ENCODE measurements at places on chromosomes 4 and X.

DNA sequence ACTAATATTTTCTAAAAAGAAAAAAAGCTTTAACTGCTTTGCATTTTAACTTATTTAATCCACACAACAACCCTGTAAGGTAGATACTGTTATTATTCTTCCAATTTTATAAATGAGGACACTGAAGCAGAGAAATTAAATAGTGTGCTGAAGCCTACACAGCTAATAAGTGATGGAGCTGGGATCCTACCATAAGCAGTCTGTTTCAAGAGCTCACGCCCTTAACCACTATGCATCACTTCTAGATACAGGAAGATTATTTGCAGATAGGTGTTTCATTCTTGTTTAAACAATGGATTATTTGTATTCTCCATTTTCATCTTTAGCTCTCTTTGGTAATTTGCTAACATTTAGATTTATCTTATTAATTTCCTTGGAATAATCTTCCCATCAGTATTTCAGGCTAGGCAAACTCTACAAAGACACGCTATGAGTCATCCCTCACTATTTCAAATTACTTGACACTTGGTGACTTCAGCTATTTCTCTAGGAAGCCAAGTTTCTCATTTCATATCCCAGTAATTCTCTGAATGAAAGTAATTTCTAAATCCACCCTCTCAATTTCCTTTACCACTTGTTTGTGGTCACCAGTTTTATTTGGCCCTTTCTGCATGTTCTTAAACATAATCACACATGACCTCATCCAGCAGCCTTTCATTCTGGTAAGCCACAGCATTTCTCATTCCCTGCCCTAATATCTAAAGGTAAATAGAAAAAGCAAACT, 67.3 kb downstream of the ASB9 start:
- no peak for DNase-seq

DNA sequence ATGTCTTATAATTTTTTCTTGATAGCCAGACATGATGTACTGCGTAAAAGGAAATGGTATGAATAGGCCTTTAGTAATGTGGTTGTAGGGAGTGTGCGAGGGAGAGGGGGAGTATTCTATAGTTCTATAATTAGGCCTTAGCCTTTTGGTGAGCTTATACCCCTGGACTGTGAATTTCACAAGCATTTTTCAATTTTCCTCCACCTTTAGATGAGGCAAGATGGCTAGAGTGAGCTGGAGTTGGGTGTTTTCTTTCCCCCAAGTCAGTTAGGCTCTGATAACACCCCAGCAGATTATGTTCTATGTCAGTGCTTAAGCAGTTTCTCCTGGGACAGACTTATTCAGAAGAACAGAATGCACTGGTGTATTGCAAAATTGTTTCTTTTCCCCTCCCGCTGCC, 210.2 kb upstream of the NPY2R start:
- DNase-seq, result no peak

DNA sequence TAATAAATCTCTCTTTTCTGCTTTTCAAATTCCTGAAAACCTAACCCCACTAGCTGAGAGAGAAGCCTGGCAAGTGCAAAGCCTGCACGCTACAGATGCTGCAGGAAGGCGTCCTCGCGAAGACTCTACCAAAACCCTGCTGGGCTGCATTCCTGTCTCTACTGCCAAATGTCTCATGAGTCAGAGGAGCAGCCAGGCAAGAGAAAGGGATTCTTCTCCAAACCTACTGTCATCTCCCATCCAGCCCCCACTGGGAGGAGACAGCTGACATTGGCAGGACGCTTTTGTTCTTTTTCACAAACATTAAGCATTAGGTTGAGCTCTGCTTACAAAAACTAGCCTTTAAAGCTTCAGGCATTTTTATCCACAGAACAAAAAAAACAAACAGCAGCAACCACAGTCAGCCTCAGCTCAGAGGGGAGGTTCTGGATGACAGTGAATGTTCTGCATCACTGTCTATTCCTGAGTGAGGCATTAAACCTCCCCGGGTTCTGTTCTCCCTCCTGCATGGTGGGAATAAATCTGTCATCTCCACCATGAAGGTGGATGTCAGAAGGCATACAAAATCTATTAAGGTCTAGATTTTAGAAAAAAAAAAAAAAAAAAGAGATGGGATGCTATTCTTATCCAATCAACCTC, 18.0 kb downstream of the CRMP1 start:
- DNase-seq, result no peak

- no peak for DNase-seq
These were observed 108.1 kb downstream of the ATG4A start for GRCh38 chrX:108199691-108200090.

GRCh38 chr4:76028350-76028765, 5.1 kb upstream of the CXCL10 start:
- no peak for DNase-seq

DNA sequence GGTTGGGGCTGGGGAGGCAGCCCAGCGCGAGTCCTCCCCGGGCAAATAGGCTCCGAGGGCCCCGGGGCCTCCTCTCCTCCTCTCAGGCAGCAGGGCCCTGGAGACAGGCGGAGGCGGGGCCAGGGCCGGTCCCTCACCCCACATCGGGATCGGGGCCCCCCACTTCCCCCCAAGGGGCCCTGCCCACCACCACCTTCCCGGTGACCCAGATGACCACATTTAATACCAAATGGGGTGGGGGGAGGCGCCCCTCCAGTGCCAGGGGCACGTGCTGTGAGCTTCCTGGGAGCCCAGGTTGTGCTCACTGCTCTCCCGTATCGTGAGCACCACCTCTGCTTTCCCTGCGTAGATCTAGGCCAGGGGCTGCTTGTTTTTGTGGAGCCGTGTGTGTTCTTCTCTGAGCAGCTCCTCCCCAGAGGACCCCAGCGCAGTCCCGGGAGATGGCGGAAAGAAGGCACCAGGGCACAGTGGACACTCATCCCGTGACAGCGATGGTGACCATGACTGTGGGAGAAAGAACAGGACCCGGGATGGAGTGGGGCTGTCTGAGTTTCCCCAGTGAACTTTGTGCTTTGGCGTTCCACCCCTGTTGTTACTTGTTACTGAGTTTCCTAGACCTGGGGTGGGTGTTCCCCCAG, 2.1 kb downstream of the PNMA6A start:
- DNase-seq, result no peak

- no peak for DNase-seq
These were observed 541.9 kb downstream of the PACRGL start for GRCh38 chr4:21242163-21242562.

- no peak for DNase-seq
These were observed 135.4 kb upstream of the PSAPL1 start for GRCh38 chr4:7569810-7570783.

DNA sequence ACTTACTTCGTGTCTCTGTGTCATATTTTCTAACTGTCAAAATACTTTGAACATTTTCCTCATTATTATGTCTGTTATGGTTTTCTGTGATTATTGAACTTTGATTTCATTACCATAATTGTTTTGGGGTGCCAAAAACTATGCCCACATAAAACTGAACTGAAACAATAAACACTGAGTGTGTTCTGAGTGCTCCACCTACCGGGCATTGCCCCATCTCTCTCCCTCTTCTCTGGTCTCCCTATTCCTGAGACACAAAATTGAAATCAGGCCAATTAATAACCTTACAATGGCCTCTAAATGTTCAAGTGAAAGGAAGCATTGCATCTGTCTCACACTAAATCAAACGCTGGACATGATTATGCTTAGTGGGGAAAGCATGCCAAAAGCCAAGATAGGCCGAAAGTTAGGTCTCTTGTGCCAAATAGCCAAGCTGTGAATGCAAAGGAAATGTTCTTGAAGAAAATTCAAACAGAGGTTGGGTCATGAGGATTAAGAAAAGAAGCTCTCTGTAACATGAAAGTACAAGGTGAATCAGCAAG, 972.3 kb downstream of the PCDH7 start:
- DNase-seq, result no peak

DNA sequence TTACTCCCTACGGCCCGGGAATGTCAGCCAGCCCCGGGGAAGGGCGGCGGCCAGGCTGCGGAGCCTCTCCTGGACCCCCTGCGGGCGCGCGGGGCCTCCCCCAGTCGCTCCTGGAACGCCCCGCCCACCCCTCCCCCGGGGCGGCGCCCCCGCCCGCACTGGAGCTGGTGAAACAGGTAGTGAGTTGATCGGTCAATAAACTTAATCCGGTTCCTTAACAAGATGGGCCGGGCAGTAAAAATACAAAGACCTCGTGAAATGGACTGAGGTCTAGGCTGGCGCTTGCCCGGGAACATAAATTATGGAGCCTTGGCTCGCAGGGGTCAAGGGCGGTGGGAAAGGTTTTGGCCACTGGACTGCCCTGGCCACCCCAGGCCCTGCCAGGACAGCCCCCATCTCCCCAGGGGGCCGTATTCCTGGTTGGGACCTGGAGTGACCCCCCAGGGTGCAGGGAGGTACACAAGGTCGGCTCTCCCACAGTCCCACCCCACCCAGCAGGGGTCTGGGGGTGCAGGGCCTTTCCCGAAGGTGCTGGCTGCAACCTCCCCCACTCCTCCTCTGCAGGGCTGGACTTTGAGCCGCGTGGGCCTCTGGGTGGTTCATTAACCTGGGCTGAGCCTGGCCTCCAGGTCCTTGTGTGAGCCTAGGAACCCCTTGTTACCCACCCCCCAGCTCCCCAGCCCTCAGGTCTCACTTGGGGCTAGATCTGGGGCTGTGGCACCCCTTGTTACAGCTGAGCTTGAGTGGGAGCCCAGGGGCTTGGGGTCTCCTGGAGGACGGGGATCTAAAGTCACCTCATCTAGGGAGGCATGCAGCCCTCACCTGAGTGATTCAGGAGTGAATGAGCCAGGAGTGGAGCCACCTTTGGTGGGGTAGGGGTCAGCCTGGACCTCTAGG, 2.5 kb downstream of the FGFR3 start:
- DNase-seq, result no peak

DNA sequence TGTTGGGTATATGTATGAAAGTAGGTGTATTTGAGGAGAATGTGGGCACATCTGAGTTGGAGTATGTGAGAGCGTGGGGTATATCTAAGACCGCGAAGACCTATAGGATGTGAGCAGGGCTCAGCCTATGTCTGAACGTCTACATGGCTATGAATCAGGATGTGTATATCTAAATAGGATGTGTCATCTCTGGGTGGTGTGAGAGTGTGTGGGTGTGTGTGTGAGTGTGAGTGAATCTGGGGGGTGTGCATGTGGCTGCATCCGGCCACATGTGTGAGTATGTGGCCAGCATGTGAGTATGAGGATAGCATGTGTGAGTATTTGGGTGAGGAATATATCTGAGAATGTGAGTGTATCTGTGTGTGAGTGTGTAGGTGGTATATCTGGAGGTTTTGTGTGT, 7.7 kb downstream of the GPR173 start:
- no peak for DNase-seq

- no peak for DNase-seq
These were observed 132.6 kb upstream of the PUDP start for GRCh38 chrX:7280520-7280919.

- DNase-seq, result no peak
These were observed 58.7 kb downstream of the NBDY start for GRCh38 chrX:56787734-56788152.

GRCh38 chr4:10296730-10297129, 160.5 kb downstream of the ZNF518B start:
- DNase-seq, result no peak

- DNase-seq, result no peak
These were observed 2284.8 kb downstream of the ARAP2 start for GRCh38 chr4:33959519-33959918.

GRCh38 chr4:81198609-81199008, 16.4 kb downstream of the PRKG2 start:
- DNase-seq, result no peak

GRCh38 chr4:153808175-153808574, 19.3 kb upstream of the SFRP2 start:
- DNase-seq, result no peak

- DNase-seq, result peak; percentile 97
These were observed at the start of gene FAM241A for GRCh38 chr4:112145326-112145789. TSS of gene FAM241A (plus strand) at chr4:112145454. CDS start at chr4:112145581, 127 bp downstream.

- DNase-seq, result no peak
These were observed 161.1 kb upstream of the NAP1L5 start for GRCh38 chr4:88858752-88859151.

GRCh38 chr4:174053895-174054294, 229.6 kb downstream of the FBXO8 start:
- no peak for DNase-seq

DNA sequence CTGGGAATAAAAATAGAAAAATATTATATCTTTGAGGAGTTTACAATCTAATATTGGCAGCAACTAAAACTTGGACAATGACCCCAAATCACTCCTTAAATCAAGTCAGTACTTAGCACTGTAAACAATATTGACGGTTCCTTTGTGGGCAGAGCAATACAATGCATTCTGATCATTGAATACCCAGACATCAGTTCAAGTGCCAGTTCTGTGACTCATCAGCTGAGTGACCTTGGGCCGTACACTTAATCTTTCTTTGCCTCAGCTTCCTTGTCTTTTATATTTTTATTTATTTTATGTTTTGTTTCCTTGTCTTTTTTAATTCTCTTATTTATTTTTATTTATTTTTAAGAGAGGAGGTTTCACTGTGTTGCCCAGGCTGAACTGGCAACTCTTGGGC, 112.2 kb upstream of the ANXA3 start:
- DNase-seq, result no peak

All from esophagus muscularis mucosa (tissue), 4 donors.